Vagina (tissue), 2 donors: ENCODE measurements at places on chromosomes 16 and 17. TPM values are rescaled to one million over a fixed set of nuclear protein-coding genes. Genes with fewer than 3 reads are reported as not detected.

Gene IGSF6
- 0.74 TPM for total RNA-seq

Gene SPATA22
- total RNA-seq: not detected

Gene RNF112
- 1.5 TPM for total RNA-seq

Gene ZFPM1
- 1.7 TPM for total RNA-seq

Gene ACBD4
- total RNA-seq: 18.9 TPM

- no peaks in the 10 kb centered on the region for H3K36me3 ChIP-seq
- no peak overlapping the region for H3K27ac ChIP-seq
- H3K4me3 ChIP-seq: no peak overlapping the region
- no peaks in the 10 kb centered on the region for H3K27me3 ChIP-seq
Measured at GRCh38 chr16:2827374-2827791, 2.7 kb upstream of the ZG16B start.

GRCh38 chr17:49132699-49133364, at the start of gene B4GALNT2:
B4GALNT2 (plus strand) TSS chr17:49132769; CDS start chr17:49132793, 24 bp downstream.
- no peak within 1 kb of the TSS for H3K27ac ChIP-seq
- peaks cover 8% of the 10 kb centered on the region for H3K27me3 ChIP-seq
- peak within 1 kb of the TSS; percentile 36 for H3K4me3 ChIP-seq
- peaks cover 10% of the 10 kb centered on the region for H3K4me1 ChIP-seq
- H3K36me3 ChIP-seq: no peaks in the 10 kb centered on the region

GRCh38 chr16:23105309-23105708, 43.9 kb downstream of the USP31 start:
- peaks cover 8% of the 10 kb centered on the region for H3K4me1 ChIP-seq
- H3K36me3 ChIP-seq: peaks cover 32% of the 10 kb centered on the region
- H3K4me3 ChIP-seq: no peak overlapping the region
- no peaks in the 10 kb centered on the region for H3K27me3 ChIP-seq
- DNase-seq: no peak

DNA sequence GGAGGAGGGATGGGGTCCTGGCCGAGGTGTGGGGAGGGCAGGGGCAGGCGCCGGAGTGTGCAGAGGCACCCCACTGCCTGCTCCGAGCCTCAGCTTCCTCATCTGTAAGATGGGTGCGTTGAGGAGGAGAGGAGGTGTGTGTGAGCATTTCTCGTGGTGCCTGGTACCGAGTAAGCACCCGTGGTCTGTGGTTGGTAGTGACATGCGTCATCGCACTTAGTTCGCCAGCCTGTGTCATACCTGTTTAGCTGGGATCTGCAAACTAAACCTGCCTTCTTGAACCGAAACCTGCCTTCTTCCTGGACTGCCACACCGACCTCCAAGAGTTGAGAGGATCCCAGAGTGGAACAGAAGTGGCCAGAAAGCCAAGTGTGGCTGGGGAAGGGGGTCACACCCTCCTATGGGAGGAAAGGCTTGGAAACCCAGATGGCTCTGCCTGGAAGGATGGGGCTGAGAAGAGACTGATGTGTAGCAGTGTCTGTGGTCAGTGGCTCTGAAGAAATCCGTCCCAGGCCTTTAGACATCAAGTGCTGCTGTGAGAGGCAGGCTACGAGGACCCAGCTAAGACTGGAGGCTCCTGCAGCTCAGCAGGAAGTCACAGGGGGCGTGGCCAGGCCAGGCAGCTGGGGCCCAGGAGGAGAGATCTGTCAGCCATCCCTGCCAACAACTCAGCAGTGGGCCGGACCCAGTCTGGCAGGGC, 162.6 kb upstream of the PLCG2 start:
- no peaks in the 10 kb centered on the region for H3K36me3 ChIP-seq
- H3K27me3 ChIP-seq: no peaks in the 10 kb centered on the region
- H3K4me3 ChIP-seq: no peak overlapping the region
- H3K4me1 ChIP-seq: peaks cover 84% of the 10 kb centered on the region
- DNase-seq: no peak

GRCh38 chr17:82603981-82604448, 44.2 kb downstream of the WDR45B start:
- no peak overlapping the region for H3K27ac ChIP-seq
- peaks cover 5% of the 10 kb centered on the region for H3K4me1 ChIP-seq
- DNase-seq: no peak
- no peaks in the 10 kb centered on the region for H3K36me3 ChIP-seq

DNA sequence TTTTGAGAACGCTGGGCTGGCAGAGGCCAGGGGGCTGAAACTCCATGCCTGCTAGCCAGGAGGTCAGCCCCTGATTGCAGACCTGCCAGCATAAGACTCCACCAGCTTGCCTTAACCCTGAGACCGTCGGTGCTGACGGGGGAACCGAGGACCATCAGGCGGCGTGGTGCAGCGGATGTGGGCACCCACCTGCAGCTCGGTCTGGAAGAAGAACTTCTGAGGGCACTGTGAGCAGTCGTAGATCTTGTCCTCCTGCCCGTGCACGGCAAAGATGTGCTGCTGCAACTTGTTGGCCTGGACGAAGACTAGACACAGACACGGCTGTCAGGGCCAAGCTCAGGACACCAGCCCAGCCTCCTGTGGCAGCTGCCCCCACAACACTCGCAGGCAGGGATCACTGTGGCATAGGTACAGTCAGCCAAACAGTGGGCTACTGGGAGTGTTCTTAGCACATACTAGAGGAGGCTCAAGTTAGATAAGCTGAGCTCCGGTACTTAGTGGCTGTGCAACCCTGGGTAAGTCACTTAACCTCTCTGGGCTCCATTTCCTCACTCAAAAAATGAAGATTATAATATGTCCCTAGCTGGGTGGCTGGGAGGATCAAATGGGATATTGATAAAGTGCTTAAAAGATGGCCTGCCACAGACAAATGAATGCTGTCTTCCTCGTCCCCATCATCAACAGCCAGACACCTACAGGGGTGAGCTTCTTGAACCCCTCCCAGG, 150.0 kb downstream of the C16orf78 start:
- H3K36me3 ChIP-seq: no peaks in the 10 kb centered on the region
- H3K4me3 ChIP-seq: no peak overlapping the region
- no peak for DNase-seq

DNA sequence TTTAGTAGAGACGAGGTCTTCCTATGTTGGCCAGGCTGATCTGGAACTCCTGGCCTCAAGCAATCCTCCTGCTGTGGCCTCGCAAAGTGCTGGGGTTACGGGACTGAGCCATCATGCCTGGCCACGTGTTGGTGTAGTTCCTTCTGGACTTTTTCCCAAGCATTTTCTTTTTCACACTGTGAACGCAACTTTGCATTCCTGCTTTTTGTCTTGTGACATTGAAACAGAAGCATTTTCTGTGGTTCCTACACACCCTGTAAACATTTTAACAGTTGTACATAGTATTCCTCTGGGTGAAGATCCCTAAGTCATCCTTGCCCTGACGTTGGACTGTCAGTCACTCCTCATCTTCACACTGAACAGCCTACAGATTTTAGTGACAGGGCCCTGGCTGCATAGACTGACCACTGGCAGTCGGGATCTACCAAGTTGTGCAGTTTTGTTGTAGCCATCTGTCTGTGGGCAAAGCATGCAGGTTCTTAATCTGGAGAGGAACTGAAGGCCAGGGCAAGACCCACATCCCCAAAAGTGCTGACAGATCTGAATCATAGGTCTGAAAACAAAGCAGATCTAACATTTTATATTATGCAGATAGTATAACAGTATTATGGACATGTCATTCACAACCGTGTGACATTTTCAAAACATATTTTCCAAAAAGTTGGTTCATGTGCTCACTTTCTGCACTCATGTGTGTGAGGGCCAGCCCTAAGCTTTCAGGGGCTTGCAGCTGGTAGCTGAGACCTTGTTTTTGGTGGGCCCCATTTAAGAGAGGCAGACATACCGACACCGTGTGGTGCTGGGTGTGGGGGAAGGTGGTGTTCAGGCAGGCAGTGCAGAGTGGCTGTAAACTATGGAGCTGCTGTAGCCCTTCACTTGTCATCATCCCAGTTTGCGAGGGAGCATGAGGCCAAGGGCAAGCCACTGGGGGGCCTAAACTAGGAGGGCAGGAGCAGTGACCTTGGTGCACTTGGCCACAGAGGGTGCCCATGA, 59.9 kb downstream of the EPN2 start:
- H3K4me3 ChIP-seq: no peak overlapping the region
- no peak overlapping the region for H3K27ac ChIP-seq
- no peaks in the 10 kb centered on the region for H3K36me3 ChIP-seq
- no peaks in the 10 kb centered on the region for H3K27me3 ChIP-seq
- DNase-seq: no peak

DNA sequence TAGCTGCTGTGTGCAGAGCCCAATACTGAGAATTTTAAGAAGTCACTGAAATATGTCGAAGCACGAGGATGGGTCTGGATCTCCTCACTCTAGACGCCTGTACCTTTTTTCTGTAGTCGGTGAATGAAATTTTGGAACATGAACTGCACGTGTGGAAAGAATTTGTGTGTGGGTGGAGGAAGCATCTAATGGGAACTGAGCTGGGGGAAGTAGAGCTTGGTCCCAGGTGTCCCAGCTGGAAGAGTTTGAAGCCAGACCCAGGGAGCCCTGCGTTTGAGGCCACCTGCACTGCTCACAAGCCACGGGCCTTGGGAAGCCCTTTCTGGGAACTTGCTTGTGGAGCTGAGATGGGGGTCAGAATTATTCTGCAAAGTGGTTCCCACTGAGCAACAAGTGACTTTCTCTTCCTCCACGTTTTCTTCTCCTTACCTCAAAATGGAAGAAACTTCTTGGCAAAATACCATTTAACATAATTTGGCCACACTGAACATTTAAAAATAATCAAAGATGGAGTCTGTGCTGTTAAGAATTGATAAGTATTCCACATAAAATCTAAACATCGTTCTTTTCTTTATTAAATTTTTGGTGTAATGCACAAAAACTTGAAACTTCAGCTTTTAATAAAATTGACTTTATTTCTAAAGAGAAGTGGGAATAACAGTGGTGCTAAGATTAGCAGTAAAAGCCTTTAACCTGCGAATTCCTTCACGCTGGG, 163.8 kb downstream of the PRKCA start:
- no peak for DNase-seq
- H3K27me3 ChIP-seq: no peaks in the 10 kb centered on the region
- H3K27ac ChIP-seq: peak overlapping the region; percentile 70
- H3K36me3 ChIP-seq: no peaks in the 10 kb centered on the region
- no peak overlapping the region for H3K4me3 ChIP-seq

DNA sequence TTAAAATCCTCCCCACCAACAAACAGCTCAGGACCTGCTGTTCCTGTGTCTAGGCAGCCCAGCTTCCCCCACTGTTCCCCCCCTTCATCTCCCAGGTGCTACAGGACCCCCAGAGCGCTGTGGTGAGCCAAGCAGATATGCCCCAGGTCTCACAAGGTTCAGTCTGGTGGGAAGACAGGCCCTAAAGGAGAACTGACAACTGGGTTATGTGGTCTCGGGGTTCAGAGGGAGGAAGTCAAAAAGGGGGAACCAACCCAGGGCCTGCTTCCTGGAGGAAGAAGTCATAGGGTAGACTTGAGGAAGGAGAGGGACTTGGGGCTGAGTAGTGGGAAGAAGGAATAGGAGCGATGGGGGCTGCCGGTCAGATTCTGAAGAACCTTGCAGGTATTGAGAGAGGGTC, 2.6 kb downstream of the RIPOR1 start:
- H3K27me3 ChIP-seq: no peaks in the 10 kb centered on the region
- no peaks in the 10 kb centered on the region for H3K36me3 ChIP-seq
- H3K4me1 ChIP-seq: peaks cover 46% of the 10 kb centered on the region
- H3K27ac ChIP-seq: peak overlapping the region; percentile 91
- DNase-seq: peak; percentile 87
- H3K4me3 ChIP-seq: no peak overlapping the region

- H3K27ac ChIP-seq: peak overlapping the region; percentile 87
- H3K27me3 ChIP-seq: no peaks in the 10 kb centered on the region
- DNase-seq: no peak
- no peaks in the 10 kb centered on the region for H3K36me3 ChIP-seq
- peaks cover 16% of the 10 kb centered on the region for H3K4me1 ChIP-seq
Measured at GRCh38 chr16:58462997-58463941, 36.7 kb upstream of the NDRG4 start.

DNA sequence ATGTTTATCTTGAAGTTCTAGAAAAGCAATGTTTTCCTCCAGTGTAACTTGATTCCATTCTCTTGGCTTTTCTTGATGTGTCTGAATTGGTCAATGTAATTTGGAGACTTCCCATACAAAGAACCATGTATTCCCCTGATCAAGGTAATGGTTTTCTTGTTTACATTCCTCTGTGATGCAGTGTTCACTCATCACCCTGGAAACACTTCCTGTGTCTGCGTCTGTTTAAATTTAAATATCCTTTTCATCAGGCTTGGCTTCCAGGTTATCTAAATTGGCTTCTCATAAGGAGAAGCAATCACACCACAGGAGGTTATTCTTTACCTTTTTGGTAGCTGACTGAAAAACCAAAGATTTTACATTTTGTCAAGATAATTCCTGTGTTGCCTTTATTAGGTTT, 237.3 kb upstream of the WSCD1 start:
- H3K36me3 ChIP-seq: no peaks in the 10 kb centered on the region
- no peak overlapping the region for H3K4me3 ChIP-seq
- no peak overlapping the region for H3K27ac ChIP-seq
- no peaks in the 10 kb centered on the region for H3K27me3 ChIP-seq

- no peak overlapping the region for H3K27ac ChIP-seq
- H3K4me1 ChIP-seq: no peaks in the 10 kb centered on the region
- H3K36me3 ChIP-seq: no peaks in the 10 kb centered on the region
- H3K4me3 ChIP-seq: no peak overlapping the region
- DNase-seq: no peak
Measured at GRCh38 chr17:34113089-34113488, 142.0 kb upstream of the CCL2 start.

GRCh38 chr17:57861790-57862693, 12.2 kb upstream of the MRPS23 start:
- H3K27ac ChIP-seq: peak overlapping the region; percentile 82
- peak overlapping the region; percentile 48 for H3K4me3 ChIP-seq
- H3K4me1 ChIP-seq: peaks cover 49% of the 10 kb centered on the region
- no peak for DNase-seq
- no peaks in the 10 kb centered on the region for H3K27me3 ChIP-seq
- peaks cover 12% of the 10 kb centered on the region for H3K36me3 ChIP-seq

GRCh38 chr17:82524540-82524939, 5.0 kb downstream of the FOXK2 start:
- H3K36me3 ChIP-seq: no peaks in the 10 kb centered on the region
- no peak overlapping the region for H3K4me3 ChIP-seq
- peaks cover 84% of the 10 kb centered on the region for H3K4me1 ChIP-seq
- H3K27me3 ChIP-seq: no peaks in the 10 kb centered on the region
